Sigmoid colon (tissue), 7 donors: ENCODE measurements at places on chromosomes 16 and 17. TPM values are rescaled to one million over a fixed set of nuclear protein-coding genes. Genes with fewer than 3 reads are reported as not detected.

Gene SYT17
- polyA plus RNA-seq: 7.6 TPM

Gene PNPO
- 12.0 TPM for polyA plus RNA-seq

Gene CCL14
- 0.60 TPM for polyA plus RNA-seq

Gene HSD17B1
- polyA plus RNA-seq: 1.4 TPM

Gene TNFRSF13B
- not detected for polyA plus RNA-seq

Gene PLA2G10
- 27.5 TPM for polyA plus RNA-seq

Gene PRR15L
- polyA plus RNA-seq: 211 TPM

Gene CSH1
- polyA plus RNA-seq: not detected

Gene KRTAP4-9
- polyA plus RNA-seq: not detected

- no peak overlapping the region for H3K4me3 ChIP-seq
- H3K27me3 ChIP-seq: no peaks in the 10 kb centered on the region
- peaks cover 41% of the 10 kb centered on the region for H3K4me1 ChIP-seq
- peaks cover 60% of the 10 kb centered on the region for H3K36me3 ChIP-seq
- H3K27ac ChIP-seq: peak overlapping the region; percentile 70
Measured at GRCh38 chr16:67942200-67942509, 1.8 kb downstream of the LCAT start.

DNA sequence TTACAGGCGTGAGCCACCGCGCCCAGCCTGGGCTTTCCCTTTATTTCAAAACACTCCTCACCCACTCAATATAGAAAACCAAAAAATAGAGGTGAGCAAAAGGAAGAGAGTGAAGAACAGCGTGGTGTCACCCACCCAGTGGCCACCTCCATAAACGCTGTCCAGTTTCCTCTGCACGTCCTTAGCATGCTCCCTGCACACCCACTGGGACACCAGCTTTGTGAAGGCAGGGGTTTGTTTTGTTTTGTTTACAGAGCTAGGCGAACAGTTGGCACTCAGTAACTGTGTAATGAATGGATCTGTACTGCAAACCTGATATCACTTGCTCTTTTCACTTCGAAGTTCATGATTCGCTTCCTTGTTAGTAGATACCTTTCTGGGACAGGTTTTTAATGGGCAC is 73.0 kb downstream of the PRKCB start:
- no peak overlapping the region for H3K27ac ChIP-seq
- no peak for DNase-seq
- no peaks in the 10 kb centered on the region for H3K36me3 ChIP-seq
- H3K4me3 ChIP-seq: no peak overlapping the region

GRCh38 chr16:75053791-75054555 is 55.1 kb downstream of the ZNRF1 start:
- H3K4me1 ChIP-seq: peaks cover 31% of the 10 kb centered on the region
- H3K27ac ChIP-seq: peak overlapping the region; percentile 19
- H3K36me3 ChIP-seq: no peaks in the 10 kb centered on the region
- H3K27me3 ChIP-seq: no peaks in the 10 kb centered on the region
- H3K4me3 ChIP-seq: no peak overlapping the region

DNA sequence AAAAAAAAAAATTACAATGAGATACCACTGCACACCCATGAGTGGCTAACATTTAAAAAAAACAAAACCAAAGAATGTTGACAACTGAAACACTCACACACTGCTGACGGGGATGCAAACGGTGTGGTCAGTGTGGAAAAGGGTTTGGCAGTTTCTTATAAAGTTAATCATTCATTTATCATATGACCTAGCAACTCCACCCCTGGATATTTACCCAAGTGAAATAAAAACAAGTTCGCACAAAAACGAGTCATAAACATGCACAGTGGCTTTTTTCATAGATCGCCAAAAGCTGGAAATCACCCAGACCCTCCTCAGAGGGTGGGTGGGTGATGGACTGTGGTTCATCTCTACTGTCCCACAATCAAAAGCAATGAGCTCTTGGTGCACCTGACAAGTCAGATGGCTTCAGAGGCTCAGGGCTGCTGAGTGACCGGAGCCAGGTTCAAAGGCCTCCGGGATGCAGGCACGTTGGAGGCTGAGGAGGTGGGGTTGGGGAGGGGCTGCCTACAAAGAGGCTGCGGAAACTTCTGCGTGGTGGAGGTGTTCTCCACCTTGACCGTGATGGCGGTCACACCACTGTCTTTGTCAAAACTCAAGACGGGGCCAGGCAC is 14.2 kb downstream of the RAB40B start:
- no peaks in the 10 kb centered on the region for H3K27me3 ChIP-seq
- no peak overlapping the region for H3K4me3 ChIP-seq
- H3K4me1 ChIP-seq: no peaks in the 10 kb centered on the region
- no peak overlapping the region for H3K27ac ChIP-seq

DNA sequence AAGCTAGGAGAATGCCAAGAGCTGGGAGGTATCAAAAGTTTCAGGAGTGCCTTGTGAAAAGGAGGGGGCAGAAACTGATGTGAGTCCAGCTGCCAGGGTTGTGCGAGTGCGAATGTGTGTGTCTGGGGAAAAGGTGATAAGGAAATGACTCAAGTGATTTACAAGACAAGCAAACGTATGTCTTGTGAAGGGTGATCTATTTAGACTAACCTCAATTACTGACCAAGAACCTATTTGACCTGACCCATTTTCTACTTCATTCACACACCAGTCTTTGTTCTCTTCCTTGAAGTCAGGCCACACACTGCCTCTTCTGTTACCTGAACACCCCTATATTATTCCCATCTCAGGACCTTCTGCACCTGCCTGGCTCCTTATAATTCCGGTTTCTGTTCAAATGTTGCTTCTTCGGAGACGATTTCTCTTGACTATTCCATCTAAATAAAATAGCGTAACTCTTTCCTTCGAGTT is 1.0 kb downstream of the GDE1 start:
- no peaks in the 10 kb centered on the region for H3K36me3 ChIP-seq
- H3K4me1 ChIP-seq: peaks cover 35% of the 10 kb centered on the region
- no peaks in the 10 kb centered on the region for H3K27me3 ChIP-seq
- H3K4me3 ChIP-seq: peak overlapping the region; percentile 83
- H3K27ac ChIP-seq: peak overlapping the region; percentile 93
- no peak for DNase-seq

DNA sequence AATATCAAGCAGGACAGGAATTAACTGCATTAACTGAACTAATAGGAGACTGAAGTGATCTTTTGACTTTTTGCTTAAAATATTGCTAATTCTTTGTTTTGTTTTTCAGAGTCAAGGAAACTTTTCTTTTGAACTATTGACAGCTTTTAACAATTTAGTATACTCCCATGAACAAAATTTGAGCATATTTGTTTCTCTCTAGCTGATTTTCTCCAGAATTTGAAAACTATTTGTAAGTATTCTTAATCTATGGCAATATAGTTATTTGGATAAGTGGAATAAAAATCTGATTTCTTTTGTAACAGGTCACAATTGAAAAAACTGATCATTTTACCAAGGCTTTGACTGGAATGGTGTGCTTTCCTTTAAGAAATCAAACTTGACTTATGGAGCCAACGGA is 7.0 kb upstream of the SCPEP1 start:
- DNase-seq: no peak
- H3K36me3 ChIP-seq: no peaks in the 10 kb centered on the region
- H3K27ac ChIP-seq: no peak overlapping the region
- no peaks in the 10 kb centered on the region for H3K4me1 ChIP-seq
- no peaks in the 10 kb centered on the region for H3K27me3 ChIP-seq

- no peaks in the 10 kb centered on the region for H3K27me3 ChIP-seq
- DNase-seq: no peak
- no peak overlapping the region for H3K4me3 ChIP-seq
- no peaks in the 10 kb centered on the region for H3K36me3 ChIP-seq
Measured at GRCh38 chr17:59406808-59407381, 75.4 kb downstream of the YPEL2 start.

GRCh38 chr17:12342161-12342560 is 321.5 kb downstream of the MAP2K4 start:
- no peak for DNase-seq
- no peak overlapping the region for H3K4me3 ChIP-seq
- no peaks in the 10 kb centered on the region for H3K36me3 ChIP-seq
- H3K4me1 ChIP-seq: peaks cover 20% of the 10 kb centered on the region
- H3K27me3 ChIP-seq: no peaks in the 10 kb centered on the region
- H3K27ac ChIP-seq: peak overlapping the region; percentile 49

GRCh38 chr17:80352991-80353665 is 61.8 kb upstream of the ENDOV start:
- H3K4me3 ChIP-seq: no peak overlapping the region
- H3K36me3 ChIP-seq: peaks cover 78% of the 10 kb centered on the region
- no peaks in the 10 kb centered on the region for H3K27me3 ChIP-seq

DNA sequence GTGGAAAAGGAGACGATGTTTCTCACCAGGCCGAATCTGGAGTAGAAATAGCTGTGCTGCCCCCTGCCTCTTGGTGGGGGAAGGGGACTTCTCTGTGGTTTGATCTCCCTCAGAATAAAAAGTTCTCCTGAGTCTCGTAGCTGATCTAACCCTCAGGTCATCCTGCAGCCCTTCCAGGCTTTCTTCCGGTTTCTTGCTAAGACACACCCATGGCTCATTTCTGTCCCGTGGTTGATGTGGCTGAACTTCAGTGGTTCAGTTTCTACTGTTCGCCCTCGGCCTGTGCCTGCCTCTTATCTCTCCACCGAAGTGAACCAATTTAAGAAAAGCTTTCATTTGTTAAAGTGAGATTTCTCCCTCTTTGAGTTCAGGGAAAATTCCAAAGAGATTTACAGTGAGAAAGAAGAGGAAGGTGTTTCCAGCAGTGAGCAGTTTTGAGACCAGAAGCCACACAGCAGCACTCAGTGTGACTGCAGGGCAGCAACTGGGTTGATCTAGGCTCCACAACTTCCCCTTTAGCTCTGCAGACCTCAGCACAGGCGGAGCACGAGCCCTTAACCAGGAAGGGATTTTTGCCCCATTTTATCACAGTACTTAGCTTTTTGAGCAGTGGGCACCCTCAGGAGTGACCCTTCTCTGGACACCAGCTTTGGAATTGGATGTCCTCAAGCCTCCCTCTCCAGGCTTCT is 34.9 kb upstream of the CACNG5 start:
- DNase-seq: peak; percentile 54
- H3K27ac ChIP-seq: no peak overlapping the region
- no peaks in the 10 kb centered on the region for H3K4me1 ChIP-seq
- H3K36me3 ChIP-seq: peaks cover 69% of the 10 kb centered on the region
- no peaks in the 10 kb centered on the region for H3K27me3 ChIP-seq
- H3K4me3 ChIP-seq: no peak overlapping the region

DNA sequence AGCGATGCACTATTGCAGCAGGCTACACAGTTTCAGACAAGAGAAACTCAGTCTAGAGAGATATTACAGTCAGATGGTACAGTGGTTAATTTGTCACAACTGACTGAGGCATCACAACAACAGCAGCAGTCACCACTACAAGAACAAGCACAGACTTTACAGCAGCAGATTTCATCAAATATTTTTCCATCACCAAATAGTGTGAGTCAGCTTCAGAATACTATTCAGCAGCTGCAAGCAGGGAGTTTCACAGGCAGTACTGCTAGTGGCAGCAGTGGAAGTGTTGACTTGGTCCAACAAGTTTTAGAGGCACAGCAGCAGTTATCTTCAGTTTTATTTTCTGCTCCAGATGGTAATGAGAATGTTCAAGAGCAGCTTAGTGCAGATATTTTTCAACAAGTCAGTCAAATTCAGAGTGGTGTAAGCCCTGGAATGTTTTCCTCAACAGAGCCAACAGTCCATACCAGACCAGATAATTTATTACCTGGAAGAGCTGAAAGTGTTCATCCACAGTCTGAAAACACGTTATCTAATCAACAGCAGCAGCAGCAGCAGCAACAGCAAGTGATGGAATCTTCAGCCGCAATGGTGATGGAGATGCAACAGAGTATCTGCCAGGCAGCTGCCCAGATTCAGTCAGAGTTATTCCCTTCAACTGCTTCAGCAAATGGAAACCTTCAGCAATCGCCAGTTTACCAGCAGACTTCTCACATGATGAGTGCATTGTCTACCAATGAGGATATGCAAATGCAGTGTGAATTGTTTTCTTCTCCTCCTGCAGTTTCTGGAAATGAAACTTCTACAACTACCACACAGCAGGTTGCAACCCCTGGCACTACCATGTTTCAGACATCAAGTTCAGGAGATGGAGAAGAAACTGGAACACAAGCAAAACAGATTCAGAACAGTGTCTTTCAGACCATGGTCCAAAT is 34.1 kb downstream of the NQO1 start:
- H3K4me3 ChIP-seq: no peak overlapping the region
- H3K27me3 ChIP-seq: no peaks in the 10 kb centered on the region
- no peak overlapping the region for H3K27ac ChIP-seq
- H3K36me3 ChIP-seq: peaks cover 15% of the 10 kb centered on the region
- H3K4me1 ChIP-seq: no peaks in the 10 kb centered on the region

DNA sequence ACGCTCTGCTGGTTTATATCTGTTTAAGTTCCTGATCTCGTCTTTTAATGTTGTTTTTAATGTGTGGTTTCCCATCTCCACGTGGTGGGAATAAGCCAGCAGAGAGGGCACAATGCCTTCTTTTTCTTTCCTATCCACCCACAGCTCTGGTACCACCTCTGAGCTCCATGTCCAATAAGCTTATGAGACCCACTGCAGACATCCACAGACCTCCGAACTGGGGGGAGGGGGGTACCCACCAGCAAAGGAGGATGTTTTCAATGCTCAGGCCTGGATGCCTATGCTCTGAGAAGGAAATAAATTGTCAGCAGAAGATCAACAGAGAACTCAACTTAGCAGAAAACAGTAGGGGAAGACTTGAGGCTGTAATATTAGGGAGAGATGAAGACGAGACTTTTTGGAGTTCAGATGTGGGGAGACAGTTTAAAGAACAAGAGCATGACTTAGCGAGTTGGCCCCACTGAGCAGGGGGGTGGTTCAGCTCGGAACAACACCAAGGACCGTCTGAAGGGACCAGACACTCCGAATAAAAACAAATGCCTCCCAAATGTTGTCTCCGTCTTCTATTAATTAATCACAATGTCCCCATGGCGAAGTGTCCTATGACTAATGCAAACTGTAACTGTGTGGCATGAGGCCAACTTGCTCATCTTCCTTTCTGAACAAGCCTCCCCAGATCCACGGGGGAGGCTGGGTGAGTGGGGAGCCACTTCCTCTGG is 62.7 kb downstream of the GAS7 start:
- H3K4me3 ChIP-seq: no peak overlapping the region
- peak; percentile 89 for DNase-seq
- H3K4me1 ChIP-seq: no peaks in the 10 kb centered on the region
- no peaks in the 10 kb centered on the region for H3K27me3 ChIP-seq
- H3K36me3 ChIP-seq: no peaks in the 10 kb centered on the region

GRCh38 chr16:65469116-65469515 is 347.3 kb upstream of the CDH11 start:
- no peak overlapping the region for H3K4me3 ChIP-seq
- DNase-seq: no peak
- H3K27me3 ChIP-seq: no peaks in the 10 kb centered on the region
- H3K36me3 ChIP-seq: no peaks in the 10 kb centered on the region
- no peaks in the 10 kb centered on the region for H3K4me1 ChIP-seq

GRCh38 chr16:85349365-85350145 is 237.3 kb upstream of the CIBAR2 start:
- no peak overlapping the region for H3K27ac ChIP-seq
- no peaks in the 10 kb centered on the region for H3K27me3 ChIP-seq
- H3K4me1 ChIP-seq: peaks cover 48% of the 10 kb centered on the region
- DNase-seq: no peak
- H3K36me3 ChIP-seq: no peaks in the 10 kb centered on the region

- H3K4me1 ChIP-seq: peaks cover 16% of the 10 kb centered on the region
- H3K36me3 ChIP-seq: no peaks in the 10 kb centered on the region
- H3K27me3 ChIP-seq: no peaks in the 10 kb centered on the region
- no peak overlapping the region for H3K27ac ChIP-seq
- no peak overlapping the region for H3K4me3 ChIP-seq
Measured at GRCh38 chr16:78648517-78648916, 549.1 kb downstream of the WWOX start.
